ENCODE measurements at places on chromosomes 16 and 17.

- DNase-seq, result no peak
- H3K27ac ChIP-seq, result no peak overlapping the region
- no peak overlapping the region for H3K4me3 ChIP-seq
- no peaks in the 10 kb centered on the region for H3K36me3 ChIP-seq
Observed at GRCh38 chr17:80050706-80051105, 14.3 kb downstream of the CCDC40 start.

GRCh38 chr17:73341350-73342049, 29.7 kb upstream of the CDC42EP4 start:
- no peak overlapping the region for H3K27ac ChIP-seq
- no peaks in the 10 kb centered on the region for H3K36me3 ChIP-seq
- no peaks in the 10 kb centered on the region for H3K4me1 ChIP-seq
- no peak overlapping the region for H3K4me3 ChIP-seq
- H3K27me3 ChIP-seq, result no peaks in the 10 kb centered on the region

DNA sequence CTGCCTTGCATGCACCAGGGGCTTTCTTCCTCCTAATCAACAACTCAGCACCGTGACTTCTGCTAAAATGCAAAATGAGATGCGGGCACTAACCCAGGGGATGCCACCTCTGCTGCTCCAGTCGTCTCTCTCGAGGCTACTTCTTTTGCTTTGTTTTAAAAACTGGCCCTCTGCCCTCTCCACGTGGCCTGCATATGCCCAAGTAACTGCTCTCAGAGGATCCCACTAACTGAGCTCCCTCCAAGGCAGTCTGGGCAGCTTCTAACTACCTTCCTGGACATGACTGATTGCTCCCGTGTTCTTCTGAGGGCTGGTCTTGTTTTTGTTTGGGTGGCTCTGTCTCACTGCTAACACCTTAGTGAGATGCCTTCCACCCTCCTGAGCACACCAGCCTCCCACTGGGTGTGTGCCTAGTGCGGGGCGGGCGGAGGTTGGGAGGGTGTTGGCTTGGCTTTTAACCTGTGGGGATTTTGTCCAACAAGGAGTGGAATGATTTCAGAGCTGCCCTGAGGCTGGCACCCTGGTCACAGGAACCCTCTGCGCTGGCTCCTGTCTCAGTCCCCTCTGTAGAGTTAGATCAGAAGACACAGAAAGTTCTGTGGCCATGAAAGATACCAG, 8.9 kb upstream of the LGALS9 start:
- H3K27me3 ChIP-seq, result no peaks in the 10 kb centered on the region
- peaks cover 26% of the 10 kb centered on the region for H3K4me1 ChIP-seq
- no peak for DNase-seq
- no peak overlapping the region for H3K4me3 ChIP-seq
- H3K36me3 ChIP-seq, result no peaks in the 10 kb centered on the region

DNA sequence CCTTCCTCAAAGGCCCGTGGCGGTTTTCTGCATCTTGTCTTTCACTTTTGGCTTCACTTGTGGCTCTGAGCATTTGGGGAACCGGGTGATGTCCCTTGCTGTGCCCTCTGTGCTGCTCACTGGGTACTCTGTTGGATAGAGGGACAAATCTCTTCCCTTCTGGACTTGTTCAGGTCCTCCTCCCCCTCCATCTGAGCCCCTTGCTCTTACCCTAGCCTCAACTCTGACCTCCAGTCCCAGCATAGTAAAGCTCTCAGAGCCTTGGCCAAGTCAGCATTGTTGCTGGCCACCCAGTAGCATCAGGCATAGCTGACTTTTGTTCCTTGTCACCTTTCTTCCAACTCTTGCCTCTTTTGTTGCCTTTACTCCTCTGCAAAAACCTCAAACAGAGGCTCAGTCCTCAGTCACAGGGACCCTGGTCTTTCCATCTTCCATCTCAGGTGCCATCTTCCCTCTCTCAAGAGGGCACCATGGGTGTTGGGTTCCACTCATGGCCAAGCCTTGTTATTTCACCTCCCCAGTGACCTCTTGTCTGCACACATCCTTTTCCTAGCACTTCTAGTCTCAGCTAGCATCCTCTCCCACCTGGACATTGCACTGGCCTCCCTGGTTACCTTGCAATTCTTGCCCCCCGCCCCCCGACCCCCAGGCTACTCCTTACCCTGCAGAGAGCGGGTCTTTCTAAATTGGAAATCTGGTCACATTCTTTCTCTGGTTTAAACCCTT, 393 bp upstream of the PSMB10 start:
- DNase-seq, result peak; percentile 92
- H3K4me3 ChIP-seq, result peak overlapping the region; percentile 31
- peak overlapping the region; percentile 67 for H3K27ac ChIP-seq
- peaks cover 7% of the 10 kb centered on the region for H3K36me3 ChIP-seq
- peaks cover 45% of the 10 kb centered on the region for H3K4me1 ChIP-seq

- DNase-seq, result no peak
- H3K27ac ChIP-seq, result no peak overlapping the region
- no peaks in the 10 kb centered on the region for H3K36me3 ChIP-seq
- H3K27me3 ChIP-seq, result no peaks in the 10 kb centered on the region
- H3K4me1 ChIP-seq, result no peaks in the 10 kb centered on the region
Observed at GRCh38 chr17:73058022-73058421, 34.5 kb downstream of the SLC39A11 start.

GRCh38 chr17:80446645-80447405, 29.6 kb downstream of the NPTX1 start:
- DNase-seq, result no peak
- H3K27me3 ChIP-seq, result no peaks in the 10 kb centered on the region

DNA sequence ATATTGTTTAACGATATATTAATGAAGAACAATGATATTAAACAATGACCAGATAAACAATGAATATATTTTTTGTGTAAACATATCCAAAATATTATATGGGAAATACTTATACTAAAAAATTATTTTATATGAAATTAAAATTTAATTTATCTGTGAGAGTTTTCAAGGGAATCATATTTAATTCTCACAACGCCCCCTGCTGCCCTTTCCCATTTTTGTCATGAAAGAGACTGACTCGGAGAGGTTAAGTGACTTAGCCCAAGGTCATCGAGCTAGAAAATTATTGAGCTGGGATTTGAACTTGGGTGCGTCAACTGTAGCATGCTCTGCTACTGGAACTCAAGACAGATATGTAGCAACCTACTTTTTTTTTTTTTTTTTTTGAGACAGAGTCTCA, 7.2 kb upstream of the MYCBPAP start:
- no peaks in the 10 kb centered on the region for H3K4me1 ChIP-seq
- H3K27me3 ChIP-seq, result no peaks in the 10 kb centered on the region
- H3K4me3 ChIP-seq, result no peak overlapping the region
- H3K36me3 ChIP-seq, result no peaks in the 10 kb centered on the region

GRCh38 chr16:49696414-49697101, 159.4 kb downstream of the ZNF423 start:
- no peaks in the 10 kb centered on the region for H3K4me1 ChIP-seq
- no peak overlapping the region for H3K27ac ChIP-seq
- no peaks in the 10 kb centered on the region for H3K36me3 ChIP-seq
- H3K27me3 ChIP-seq, result no peaks in the 10 kb centered on the region

DNA sequence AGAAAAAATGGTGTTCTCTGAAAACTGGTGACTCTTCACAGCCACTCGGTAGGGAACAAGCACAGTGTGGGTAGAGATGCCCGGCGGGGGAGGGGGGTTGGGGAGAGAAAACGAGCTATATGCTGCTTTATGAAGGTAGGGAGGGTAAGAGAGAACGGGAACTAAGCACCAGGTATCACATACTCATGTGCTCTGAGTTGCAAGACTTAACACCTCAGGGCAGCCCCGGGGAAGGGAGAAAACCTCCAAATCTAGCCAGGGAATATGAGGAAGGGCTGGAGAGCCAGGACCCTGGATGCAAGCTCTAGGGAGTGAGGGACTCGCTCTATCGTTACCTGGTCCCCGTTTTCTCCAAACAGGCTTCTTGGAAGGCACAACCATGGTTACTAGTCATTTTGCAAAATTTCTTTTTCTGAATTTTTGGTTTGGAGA, 35.3 kb downstream of the HIC1 start:
- H3K36me3 ChIP-seq, result no peaks in the 10 kb centered on the region
- H3K4me3 ChIP-seq, result peak overlapping the region; percentile 49
- H3K4me1 ChIP-seq, result peaks cover 45% of the 10 kb centered on the region
- H3K27me3 ChIP-seq, result no peaks in the 10 kb centered on the region

DNA sequence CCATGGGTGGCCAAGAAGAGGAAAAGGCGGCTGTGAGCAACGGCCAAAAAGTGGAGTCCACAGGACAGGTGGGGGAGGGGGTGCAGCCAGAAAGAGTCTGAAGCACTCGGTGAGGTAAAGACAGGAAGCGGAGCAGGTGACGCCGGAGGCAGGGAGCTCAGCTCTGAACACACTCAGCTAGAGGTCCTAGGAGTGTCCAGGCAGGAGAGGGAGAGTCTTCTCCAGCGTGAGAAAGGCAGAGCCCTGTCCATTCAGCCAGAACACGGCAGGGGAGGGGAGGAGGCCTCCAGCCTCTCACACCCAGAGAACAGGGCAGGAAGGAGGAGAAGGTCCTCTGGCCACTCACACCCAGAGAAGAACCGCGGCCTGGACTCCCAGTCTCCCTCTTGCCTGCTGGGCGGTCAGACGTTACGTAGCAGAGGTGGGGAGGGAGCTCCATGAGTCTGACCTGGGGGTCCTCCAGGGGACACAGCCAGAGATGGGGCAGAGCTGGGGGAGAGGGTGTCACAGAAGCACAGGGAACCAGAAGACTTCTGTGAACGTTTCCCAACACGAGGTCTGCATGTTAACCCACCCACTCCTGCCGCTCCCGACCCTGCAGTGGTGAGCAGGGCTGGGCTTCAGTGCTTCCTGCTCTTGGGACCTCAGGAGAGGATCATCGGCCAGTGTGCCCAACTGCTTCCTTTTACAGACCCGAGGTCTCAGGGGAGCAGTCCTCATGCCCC, 89.2 kb downstream of the ABR start:
- no peaks in the 10 kb centered on the region for H3K36me3 ChIP-seq
- no peaks in the 10 kb centered on the region for H3K4me1 ChIP-seq
- no peaks in the 10 kb centered on the region for H3K27me3 ChIP-seq
- DNase-seq, result no peak
- H3K27ac ChIP-seq, result no peak overlapping the region

GRCh38 chr16:16086653-16087446, 136.4 kb downstream of the ABCC6 start:
- no peak for DNase-seq
- H3K4me1 ChIP-seq, result no peaks in the 10 kb centered on the region
- no peak overlapping the region for H3K4me3 ChIP-seq
- H3K27me3 ChIP-seq, result no peaks in the 10 kb centered on the region
- no peak overlapping the region for H3K27ac ChIP-seq

DNA sequence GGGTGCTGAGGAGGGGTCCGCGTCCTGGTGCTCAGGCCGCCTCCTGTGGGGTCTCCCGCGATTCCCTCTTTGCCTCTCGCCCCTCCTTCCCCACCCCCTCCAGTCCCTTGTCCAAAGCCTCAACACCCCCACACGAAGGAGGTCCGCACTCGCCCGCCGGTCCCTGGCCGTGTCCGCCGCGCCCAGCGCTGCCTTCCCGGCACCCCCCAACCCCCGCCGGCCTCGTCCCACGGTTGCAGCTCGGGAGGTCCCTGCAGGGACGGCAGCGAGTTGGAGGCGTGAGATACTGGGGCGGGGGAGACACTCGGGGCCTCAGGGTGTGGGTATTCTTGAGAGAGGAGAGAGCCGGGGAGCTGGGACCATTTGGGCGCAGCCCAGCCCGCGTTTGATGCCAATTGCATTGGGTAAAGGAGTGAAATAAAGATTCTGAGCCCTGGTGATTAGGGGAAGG, 468 bp downstream of the FLYWCH2 start:
- no peaks in the 10 kb centered on the region for H3K27me3 ChIP-seq
- no peaks in the 10 kb centered on the region for H3K36me3 ChIP-seq
- H3K4me1 ChIP-seq, result peaks cover 6% of the 10 kb centered on the region
- H3K4me3 ChIP-seq, result peak overlapping the region; percentile 83
- DNase-seq, result no peak

DNA sequence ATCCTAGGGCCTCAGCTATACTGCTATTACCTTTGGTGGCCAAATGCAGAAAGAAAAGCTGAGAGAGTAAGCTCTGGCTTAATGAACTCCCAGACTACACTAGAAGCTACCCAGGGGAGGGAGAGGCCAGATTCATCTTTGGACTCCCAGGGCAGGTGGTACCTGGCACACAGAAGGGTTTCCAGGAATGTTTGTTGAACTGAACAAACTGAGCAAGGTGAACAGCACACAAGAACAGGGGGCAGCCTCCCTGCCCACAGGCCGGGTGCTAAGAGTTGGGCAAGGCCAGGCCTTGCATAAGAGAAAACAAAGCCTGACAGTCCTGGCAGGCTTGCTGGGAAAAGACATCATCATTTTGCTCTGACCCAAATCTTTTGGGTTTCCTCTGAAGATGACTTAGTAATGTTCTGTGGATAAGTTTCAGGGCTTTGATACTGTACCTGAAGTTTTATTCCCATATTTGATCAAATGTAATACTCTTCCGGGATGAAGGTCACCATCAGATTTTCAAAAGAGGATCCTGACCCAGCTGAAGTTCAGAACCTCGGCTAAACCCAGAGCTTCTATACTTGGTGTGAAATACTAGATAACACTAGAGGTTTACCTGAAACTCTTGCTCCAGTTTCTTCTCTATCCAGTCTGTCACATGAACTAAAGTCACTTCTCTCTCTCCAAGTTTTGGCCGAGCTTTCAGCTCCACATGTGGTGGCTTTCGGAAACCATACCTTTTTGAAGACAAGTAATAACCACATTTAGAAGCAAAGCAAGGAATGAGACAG, 20.5 kb upstream of the ERN1 start:
- no peak overlapping the region for H3K4me3 ChIP-seq
- peaks cover 10% of the 10 kb centered on the region for H3K4me1 ChIP-seq
- H3K27ac ChIP-seq, result no peak overlapping the region

DNA sequence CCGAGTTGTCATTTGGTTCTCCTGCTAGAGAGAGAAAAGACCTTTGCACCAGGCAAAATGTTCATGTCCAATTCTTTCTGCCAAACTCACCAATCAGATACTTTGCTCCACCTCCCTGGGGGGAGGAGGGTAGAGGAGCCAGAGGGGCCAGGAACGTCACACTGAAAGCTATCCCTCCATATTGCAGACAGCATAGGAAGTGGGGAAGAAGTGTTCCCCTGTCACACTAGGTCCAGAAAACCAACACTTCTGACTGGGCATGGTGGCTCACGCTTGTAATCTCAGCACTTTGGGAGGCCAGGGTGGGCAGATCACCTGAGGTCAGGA, 9.5 kb downstream of the HSD17B2 start:
- no peak for DNase-seq
- no peaks in the 10 kb centered on the region for H3K36me3 ChIP-seq
- H3K27me3 ChIP-seq, result no peaks in the 10 kb centered on the region
- no peaks in the 10 kb centered on the region for H3K4me1 ChIP-seq
- no peak overlapping the region for H3K27ac ChIP-seq
- H3K4me3 ChIP-seq, result no peak overlapping the region

- no peak overlapping the region for H3K27ac ChIP-seq
- no peak overlapping the region for H3K4me3 ChIP-seq
- H3K36me3 ChIP-seq, result no peaks in the 10 kb centered on the region
- no peaks in the 10 kb centered on the region for H3K4me1 ChIP-seq
- H3K27me3 ChIP-seq, result no peaks in the 10 kb centered on the region
Observed at GRCh38 chr16:20129375-20129774, 55.7 kb upstream of the GPR139 start.

DNA sequence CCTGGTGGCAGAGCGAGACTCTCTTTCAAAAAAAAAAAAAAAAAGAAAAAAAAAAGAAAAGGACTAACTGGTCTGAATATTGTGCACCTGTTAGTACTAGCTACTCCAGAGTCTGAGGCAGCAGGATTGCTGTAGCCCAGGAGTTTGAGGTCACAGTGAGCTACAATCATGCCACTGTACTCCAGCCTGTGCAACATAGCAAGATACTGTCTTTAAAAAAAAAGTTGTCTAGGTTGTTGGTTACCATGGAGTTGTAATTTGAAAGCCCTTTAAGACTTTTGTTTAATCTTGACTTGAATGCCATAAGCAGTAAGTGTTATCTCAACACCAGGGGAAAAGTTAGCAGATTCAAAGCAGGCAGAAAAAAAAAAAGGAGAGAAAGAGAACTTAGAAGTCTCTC, 10.9 kb upstream of the C16orf54 start:
- no peaks in the 10 kb centered on the region for H3K27me3 ChIP-seq
- H3K4me3 ChIP-seq, result no peak overlapping the region
- no peak overlapping the region for H3K27ac ChIP-seq
